Hematopoietic multipotent progenitor cell treated with erythropoietin and hydrocortisone succinate and interleukin-3 and kit ligand, for 17 days (in vitro differentiated cells): ENCODE measurements at places on chromosomes 4 and X.

- no peak for DNase-seq
These were observed 56.3 kb upstream of the NOCT start for GRCh38 chr4:138959097-138959815.

DNA sequence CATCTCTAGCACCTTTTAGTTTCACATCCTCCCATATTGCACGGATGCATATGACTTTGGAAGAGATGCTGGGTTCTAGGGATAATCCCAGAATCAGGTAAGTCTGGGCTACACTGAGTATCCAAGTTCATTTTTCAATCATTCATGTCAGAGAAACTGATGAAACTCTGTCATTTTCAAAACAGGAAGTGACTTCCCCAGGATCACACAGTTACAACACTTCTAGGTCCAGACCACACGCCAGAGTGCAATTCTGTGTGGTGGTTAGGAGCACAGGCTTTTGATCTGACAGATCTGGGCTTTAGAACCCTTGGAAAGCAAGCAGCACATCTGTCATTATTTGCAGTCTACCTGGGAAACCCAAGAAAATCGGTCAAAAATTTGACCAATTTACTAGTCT, 52.1 kb upstream of the CDKN2AIP start:
- no peak for DNase-seq

DNA sequence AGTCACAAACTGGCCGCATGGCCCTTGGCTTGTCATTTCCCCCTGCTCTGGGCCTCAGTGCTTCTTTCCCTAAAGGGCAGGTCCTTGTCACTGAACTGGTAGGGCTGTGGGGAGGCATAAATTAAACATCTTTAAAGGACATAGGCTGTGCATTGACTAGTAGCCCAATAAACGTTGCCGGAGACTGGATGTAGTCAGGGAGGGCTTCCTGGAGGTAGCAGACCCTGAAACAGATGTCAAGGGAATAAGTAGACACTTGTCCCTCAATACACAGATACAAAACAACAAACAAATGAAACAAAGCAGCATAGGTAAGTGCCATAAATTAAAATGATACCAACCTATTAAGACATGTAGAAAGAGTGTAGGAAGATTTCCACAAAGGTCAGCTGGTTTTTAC, 71.8 kb upstream of the PSAPL1 start:
- no peak for DNase-seq

- no peak for DNase-seq
These were observed 17.2 kb upstream of the IGFBP7 start for GRCh38 chr4:57127361-57127760.

DNA sequence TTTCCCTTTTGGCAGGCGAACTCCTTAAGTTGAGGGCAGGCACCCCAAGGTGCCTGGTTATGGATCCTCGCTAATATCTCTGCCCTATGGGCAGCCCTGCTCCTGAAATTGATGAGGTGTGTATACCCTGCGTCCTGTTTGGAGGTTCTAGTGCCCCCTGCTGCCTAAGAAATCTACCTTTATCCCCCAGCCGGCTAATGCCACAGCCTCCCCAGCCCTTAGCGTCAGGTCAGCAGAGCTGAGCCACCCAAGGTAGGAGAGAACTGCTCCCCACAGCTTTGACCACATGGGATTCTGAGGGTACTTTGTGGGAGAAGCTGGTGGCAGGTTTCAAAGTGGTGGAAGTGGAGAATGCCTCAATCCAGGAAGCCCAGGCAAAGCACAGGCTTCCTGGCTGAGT, 50.8 kb downstream of the ANAPC4 start:
- no peak for DNase-seq

- no peak for DNase-seq
These were observed 298.2 kb upstream of the KLF3 start for GRCh38 chr4:38365748-38366310.

DNA sequence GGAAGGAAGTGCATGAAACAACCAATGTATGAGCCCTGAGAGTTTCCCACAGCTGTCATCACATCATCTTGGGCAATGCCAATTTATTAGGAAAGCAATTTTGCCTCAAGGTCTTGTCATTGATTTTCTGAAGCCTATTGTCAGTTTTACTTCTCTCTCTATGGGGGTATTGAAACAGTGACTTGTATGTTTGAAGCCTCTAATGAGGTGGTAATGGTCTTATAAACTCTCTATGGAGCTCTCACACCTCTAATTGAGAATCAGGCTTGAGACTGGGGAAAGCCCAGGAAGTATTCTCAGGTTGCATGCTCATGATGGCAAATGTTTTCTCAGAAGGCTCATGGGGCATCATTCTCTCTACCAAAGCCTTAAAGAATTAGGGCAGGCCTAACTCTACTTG, 308.2 kb upstream of the EMCN start:
- DNase-seq = no peak

GRCh38 chr4:73442275-73442674, 6.3 kb downstream of the AFP start:
- DNase-seq = no peak

- DNase-seq = peak; percentile 46
These were observed 93.8 kb downstream of the PDGFRA start for GRCh38 chr4:54322818-54323417.

DNA sequence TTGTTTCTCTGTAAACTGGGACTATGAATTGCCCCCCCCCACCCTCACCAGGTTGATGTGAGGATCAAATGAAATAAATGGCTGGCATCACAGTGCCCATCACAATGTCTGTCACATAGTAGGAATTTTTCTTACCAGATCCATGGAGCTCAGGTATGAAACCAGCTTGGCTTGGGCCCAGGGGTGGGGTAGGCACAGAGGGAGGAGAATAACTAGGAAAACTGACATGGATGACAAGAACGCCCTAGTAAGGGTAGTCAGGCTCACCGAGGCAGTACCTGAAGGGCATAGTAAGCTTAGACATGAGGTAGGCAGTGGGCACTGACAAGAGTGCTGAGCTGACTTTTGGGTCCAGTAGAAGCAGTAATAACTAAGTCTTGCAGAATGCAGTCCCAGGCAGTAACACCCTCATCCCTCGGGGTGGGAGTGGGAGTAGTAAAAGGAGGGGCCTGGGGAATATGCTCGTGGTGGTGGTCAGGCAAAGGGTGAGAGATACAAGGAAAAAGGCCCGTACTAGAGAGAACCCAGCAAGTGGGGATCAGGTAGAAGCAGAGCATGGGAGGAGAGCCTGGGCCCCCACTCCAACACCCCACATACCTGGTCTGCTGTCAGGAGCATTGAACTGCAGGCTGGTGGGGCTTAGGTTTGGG, 155.9 kb upstream of the PJA1 start:
- no peak for DNase-seq

DNA sequence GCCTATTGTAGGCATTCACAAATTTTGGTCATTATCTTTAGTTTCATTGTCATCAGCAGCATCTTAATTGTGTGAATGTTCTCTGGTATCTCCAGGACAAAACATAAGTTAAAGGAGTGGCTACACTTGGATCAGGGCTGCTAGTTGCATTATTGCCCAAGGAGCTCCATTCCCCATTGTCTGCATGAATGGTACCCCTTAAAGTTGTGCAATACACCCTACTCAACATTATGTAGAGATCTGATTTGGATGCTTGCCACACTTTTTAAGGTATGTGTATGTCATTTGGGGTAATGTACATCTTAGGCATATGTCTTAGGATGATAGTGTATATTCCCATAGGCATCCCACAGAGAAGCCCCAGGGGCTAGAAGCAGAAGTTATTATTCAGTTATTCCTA, 2.9 kb downstream of the GRXCR1 start:
- no peak for DNase-seq

GRCh38 chr4:39103291-39103690, 41.3 kb downstream of the KLHL5 start:
- no peak for DNase-seq

GRCh38 chr4:24820541-24820940, 25.2 kb downstream of the SOD3 start:
- DNase-seq = no peak

DNA sequence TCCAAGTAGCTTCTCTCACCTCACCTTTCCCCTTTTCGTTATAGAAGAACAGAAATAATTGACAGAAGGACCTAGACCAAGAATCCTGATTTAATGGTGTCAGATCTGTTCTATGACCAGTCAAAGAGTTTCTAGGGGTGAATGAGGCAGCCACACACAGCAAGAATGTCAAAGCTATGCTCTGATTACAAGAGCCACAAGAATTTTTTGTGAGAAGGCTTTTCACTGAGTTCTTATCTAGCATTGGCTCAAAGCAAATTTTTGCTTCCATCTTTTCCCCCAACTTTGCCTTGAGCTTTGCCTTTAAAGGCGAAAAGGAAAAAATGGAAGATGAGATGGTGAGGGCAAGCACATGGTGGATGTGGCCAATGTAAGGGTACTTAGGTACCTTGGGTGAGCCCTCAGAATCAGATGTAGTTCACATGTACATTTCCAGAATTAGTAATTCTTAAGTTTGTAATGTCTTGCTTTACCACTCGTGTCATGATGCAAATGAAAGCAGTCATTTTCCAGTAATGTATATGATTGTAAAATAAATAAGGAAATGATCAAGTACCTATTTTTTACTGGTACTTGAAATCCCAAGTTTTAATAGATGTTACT, 23.5 kb downstream of the FMR1 start:
- DNase-seq = no peak

DNA sequence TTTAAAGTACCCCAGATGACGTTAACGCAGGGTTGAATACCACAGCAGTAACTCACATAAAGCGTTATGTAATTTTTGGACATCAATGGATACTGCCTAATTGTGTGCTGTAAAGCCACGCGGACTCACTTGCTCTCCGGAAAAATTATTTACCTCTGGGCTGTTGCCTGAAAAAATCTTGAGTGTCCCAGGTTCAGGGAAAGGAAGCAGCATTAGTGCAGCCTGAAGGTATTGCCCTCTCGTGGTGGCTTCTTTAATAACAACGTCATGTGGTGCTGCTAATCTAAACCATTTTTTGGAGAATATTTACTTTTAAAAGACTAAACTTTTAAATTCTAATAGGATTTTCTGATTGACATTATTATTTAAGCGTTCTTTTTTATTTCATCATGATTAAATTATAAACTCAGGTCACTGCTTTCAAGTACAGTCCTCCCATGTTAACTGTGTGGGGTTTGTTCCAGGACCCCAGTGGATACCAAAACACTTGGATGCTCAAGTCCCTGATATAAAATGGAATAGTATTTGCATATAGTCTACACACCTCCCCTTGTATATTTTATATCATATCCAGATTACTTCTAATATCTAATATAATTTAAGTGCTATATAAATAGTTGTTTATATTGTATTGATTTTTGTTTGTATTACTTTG, 384.8 kb downstream of the FAM133A start:
- no peak for DNase-seq
